ENCODE measurements at places on chromosomes 1 and 21.

- DNase-seq, result no peak
These were observed 2.1 kb downstream of the B4GALT2 start for GRCh38 chr1:43981135-43981491.

GRCh38 chr1:20584890-20585289, 4.0 kb upstream of the CDA start:
- no peak for DNase-seq

- no peak for DNase-seq
These were observed at the start of gene CFAP74 for GRCh38 chr1:2003541-2004131. Gene CFAP74 (minus strand): TSS chr1:2003786. CDS start chr1:1990956, 12,830 bp downstream.

GRCh38 chr21:38327984-38328383, 71.2 kb downstream of the KCNJ15 start:
- DNase-seq, result no peak

- DNase-seq, result no peak
These were observed 35.9 kb downstream of the SLC19A1 start for GRCh38 chr21:45506241-45506817.

DNA sequence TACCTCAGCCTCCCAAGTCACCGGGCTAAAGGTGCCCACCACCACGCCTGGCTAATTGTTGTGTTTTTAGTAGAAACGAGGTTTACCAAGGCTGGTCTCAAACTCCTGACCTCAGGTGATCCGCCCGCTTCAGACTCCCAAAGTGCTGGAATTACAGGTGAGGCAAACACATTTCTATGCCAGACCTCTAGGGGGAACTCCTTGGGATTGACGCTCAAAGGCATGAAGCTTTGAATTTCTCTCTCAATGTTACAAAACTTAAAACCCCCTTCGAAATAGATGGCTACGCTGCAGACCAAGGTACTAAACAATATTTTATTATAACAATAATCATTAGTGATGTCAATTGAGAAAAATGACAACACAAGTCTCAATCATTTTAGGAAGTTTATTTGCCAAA, 330.0 kb downstream of the SETD4 start:
- DNase-seq, result no peak

- no peak for DNase-seq
These were observed 31.0 kb downstream of the TRIT1 start for GRCh38 chr1:39852214-39852791.

DNA sequence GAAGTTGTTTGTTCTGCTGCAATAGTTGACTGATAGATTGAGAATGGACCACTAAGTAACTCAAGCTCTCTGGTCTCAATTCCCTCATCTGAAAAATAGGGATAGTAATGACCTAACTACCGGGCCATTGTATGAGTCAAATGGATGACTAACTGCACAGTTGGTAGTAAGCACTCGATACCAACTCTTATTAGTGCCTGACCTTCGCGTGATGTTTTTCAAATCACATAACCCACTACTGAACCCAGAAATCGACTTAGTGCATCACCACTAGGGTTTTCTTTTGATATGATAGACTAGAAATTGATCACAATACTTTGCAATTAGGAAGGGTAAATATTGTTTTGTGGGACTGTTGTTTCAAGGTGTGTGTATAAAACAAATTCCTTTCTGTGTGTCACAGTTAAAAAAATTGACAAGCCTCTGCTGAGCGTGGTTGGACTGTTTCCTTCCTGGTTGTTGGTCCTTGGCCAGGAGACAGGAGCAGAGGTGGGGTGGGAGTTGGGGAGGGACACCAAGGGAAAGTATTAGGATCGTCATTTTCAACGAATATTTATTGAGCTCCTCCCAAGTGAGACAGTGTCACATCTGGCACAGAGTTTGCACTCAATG, 54.0 kb upstream of the LRP8 start:
- no peak for DNase-seq

DNA sequence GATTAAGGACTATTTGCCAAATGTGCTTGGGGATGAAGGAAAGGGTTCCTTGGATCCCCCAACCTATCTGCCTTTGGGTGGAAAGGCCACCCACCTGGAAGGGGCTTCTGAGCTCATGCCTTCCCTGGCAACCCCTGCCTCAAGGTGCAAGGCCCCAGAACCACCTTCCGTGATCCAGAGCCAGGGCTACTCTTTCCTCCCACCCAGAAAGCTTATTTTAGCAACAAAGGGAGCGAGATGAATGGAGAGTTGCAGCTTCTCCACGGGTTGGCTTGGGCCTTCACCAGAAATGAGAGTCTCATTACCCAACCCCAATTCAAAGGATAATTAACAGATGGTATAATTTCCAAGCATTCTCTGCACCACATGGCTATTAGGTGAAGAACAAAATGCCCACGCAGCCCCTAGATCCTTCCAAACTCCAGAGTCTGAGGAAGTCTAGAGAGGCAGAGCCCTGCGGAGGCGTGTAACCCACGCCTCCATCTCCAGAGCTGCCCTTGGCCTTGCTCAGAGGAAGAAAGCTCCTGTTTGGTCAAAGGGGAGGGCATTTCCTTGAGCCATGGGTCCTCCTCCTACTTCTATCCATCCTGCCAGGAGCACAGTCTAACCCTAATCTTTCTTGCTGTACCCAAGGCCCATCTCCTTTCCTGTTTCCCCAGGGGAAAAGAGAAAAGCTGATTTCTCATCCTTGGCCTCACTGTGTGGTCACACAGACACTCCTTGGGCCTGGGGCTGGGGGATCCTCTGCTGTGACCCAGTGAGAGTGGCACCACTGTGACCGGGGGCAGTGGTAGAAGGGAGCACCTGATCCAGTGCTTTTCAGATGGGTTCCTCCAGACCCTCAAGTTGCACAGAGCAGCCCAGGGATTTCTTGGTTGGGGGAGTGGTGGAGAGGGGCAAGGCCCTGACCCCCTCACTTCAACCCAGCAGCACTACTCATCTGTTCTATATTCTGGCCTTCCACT, 1.7 kb upstream of the CELSR2 start:
- DNase-seq, result no peak

- no peak for DNase-seq
These were observed 180.4 kb downstream of the SLC44A5 start for GRCh38 chr1:75430526-75430925.

- DNase-seq, result no peak
These were observed 11.4 kb downstream of the PTPRU start for GRCh38 chr1:29247571-29248273.

DNA sequence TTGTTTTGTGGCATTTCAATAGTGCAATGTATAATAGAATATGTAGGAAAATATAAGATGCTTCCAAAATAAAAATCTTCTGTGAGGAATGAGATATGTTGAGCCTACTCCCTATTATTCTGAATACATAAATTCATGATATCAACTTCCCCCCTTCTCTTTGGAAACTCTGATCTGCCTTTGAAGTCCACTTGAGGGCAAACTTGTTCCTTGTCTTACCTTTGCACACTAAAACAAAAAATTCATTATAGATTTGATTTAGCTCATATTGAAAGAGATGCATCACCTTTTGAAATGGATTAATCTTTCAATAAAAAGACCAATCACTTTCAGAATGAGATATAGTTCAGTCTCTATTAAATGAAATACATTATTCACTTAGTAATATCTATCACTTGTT, 580.7 kb upstream of the ADGRL4 start:
- DNase-seq, result no peak

DNA sequence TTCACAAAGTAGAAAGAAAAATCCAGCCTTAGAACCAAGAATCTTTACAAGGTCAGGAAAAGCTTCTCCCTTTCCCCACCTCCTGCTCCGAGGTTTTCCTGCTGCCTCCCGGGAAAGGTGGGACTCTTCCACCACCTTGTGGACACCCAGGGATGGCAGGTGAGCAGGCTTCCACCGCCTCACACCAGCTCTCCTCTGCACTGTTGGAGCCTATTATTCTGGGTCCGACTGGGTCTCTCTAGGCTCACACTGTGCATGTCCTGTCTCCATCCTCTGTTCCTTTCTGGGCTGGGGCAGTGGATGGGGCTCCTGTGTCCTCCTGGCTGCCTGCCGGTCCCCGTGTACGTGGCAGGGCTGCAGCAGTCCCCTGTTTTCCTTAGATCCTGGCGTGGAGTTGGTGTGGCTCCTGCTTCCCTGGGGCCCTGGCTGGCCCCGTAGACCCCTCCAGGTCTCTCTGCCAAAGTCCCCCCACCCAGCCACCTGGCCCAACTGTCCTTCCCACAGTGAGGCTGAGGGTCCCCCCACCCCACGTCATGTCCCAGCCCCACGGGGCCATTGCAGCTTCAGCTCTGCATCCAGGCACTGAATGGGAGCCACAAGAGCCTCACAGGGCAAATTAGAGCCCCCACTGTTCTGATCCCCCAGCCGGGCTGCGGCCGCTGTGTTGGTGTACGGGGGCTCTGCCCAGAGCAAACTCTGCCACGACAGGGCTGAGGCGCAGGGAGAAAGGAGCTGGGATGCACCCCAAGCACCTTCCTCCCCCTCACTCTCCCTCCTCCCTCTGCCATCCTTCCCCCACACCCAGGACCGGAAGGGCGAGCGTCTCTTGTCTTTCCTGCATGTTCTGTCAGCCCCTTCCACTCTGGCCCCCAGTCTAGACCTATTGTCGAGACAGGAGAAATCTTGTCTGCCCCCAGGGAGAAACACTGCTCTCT, 3.3 kb upstream of the SLC45A1 start:
- DNase-seq, result no peak

- DNase-seq, result no peak
These were observed 288.0 kb upstream of the PRMT6 start for GRCh38 chr1:106768501-106768900.

DNA sequence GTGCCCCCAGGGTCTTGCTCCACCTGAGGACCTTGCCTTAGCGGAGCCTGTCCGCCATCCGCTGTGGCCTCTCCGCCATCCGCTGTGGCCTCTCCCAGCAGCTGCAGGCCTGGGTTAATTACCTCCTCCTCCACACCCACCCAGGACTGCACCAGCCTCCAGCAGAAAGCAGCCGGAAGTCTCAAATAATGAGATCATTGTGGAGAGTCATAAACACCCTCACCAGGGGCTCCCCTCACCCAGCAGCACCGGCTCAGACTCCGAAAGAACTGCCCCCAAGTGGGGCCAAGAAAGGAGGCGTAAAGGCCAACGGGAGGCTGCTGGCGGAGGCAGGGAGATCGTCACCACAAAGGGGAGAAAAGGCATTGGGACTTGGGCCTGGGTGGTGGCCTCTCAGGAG, 10.7 kb upstream of the GPR153 start:
- no peak for DNase-seq

DNA sequence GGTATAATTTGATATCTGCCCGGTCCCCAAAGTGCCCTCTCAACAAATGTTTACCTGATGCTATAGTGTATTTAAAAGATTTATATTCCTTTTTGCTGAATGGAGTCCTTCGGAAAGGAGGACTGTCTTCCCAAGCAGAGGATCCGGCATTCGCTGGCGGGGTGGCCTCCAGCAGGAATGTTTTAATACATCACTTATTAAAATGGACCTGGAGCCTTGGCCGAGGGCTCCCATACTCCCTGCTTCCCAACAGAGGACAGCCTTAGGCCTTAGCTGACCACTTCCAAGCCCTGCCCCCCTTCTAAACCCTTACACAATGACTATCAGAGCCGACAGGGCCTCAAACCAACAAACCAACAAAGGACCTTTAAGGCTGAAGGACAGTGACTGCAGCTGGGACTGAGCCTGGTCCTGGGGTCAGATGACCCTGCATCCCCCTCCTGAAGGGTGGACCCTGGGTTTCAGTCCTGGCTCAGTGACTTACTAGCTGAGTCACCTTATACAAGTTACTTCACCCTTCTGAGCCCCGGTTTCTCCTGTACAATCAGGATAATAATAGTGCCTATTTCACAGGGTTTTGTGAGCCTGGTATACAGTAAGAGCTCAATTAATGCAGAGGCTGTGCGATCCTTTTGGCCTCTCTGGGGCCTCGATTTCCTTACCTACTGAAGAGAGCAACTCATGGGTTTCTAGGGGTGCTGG, 5.6 kb downstream of the CAMK2N1 start:
- DNase-seq, result no peak

- DNase-seq, result no peak
These were observed 1686.2 kb downstream of the PLA2G4A start for GRCh38 chr1:188514917-188515316.

GRCh38 chr1:41222496-41222895, 19.6 kb downstream of the SCMH1 start:
- no peak for DNase-seq

GRCh38 chr1:78607944-78608343, 12.3 kb upstream of the IFI44L start:
- DNase-seq, result no peak

GRCh38 chr21:43343095-43343991, 83.6 kb downstream of the SIK1 start:
- DNase-seq, result no peak

DNA sequence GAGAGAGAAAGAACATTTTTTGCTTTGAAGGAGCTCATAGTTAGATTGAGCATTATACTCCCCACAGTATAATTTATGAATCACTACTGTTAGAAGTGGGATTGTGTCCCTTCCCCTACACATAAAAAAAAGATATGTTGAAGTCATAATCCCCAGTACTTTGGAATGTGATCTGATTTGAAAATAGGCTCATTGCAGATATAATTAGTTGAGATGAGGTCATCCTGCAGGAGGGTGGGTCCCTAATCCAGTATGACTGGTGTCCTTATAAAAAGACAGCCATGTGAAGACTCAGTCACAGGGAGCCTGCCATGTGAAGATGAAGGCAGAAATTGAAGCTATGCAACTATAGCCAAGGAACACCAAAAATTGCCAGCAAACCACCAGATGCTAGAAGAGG, 76.4 kb downstream of the TGFB2 start:
- no peak for DNase-seq

DNA sequence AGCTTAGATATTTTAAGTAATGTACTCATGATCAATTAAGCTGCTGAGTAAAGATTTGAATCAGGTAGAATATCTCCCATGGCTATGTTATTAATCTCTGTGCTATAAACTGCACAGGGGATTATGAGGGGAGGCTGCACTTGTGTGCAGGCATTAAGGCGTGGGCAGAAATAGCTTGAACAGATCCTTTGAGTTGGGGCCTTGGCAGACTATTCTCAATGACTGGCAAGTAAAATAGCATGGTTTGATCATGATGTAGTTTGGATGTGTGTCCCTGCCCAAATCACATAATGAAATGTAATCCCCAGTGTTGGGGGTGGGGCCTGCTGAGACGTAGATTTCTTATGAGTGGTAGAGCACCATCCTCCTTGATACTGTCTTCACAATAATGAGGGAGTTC, 220.3 kb downstream of the PLPP3 start:
- no peak for DNase-seq

- no peak for DNase-seq
These were observed 64.5 kb downstream of the BCAR3 start for GRCh38 chr1:93616996-93617669.

DNA sequence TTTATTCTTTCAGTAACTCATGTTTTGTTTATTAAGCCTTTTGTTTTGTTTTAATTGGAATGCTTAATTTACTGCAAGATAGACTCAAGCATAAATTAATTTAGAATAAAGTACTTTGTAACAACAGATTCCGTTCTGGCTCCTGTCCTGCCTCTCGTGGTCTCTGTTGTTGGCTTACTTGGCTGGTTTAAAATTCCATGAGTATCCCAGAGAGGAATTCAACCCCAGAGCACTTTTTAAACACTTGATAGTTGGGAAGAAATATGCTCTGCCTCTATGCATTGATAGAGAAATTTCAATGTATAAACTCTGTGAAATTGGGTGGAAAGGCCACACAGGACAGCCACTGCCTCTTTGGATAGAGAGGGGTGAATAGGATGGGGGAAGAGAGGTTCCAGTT, 89.7 kb downstream of the ATP5PO start:
- DNase-seq, result no peak
